ENCODE measurements at places on chromosomes 2 and 18. TPM values are rescaled to one million over a fixed set of nuclear protein-coding genes. Genes with fewer than 3 reads are reported as not detected.
A peak's percentile ranks its signal among the peaks of the same experiment; 100 is the strongest.

- no peaks in the 10 kb centered on the region for H3K36me3 ChIP-seq
- DNase-seq: no peak
- no peak overlapping the region for H3K27ac ChIP-seq
- no peaks in the 10 kb centered on the region for H3K4me1 ChIP-seq
These were observed 94.5 kb upstream of the CHRNA1 start for GRCh38 chr2:174858745-174859144.

- H3K27ac ChIP-seq: no peak overlapping the region
- H3K27me3 ChIP-seq: no peaks in the 10 kb centered on the region
- DNase-seq: no peak
- peaks cover 25% of the 10 kb centered on the region for H3K4me1 ChIP-seq
These were observed 11.0 kb downstream of the SLC14A1 start for GRCh38 chr18:45734944-45735343.

DNA sequence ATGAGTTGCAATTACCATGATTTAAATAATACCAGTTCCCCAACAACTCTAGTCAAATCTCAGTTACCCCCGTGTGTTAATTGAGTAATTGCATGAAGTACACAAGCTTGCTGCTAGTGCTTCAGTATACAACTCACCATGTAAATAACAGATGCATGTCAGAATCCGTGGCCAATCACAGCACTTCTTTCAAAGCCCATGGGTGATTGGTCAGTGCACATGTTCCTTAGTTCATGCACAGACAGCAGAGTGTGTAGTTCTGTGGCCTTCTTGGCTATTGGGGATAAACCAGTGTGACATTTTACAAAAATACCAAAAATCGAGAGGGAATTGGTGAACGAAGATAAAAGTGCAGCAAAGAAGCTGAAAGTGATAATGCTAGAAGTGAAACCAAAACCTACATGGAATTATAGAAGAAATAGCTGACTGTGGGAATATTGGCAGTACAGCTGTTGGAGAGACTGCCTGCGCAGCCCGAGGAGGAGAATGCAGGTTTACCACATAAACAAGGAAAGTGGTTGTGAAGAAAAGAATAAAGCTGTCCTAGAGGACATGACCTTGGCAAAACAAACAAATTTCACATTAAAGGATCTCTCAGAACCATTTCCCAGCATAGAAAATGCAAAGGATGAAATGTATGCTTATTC lies 59.4 kb downstream of the NEDD4L start:
- H3K36me3 ChIP-seq: no peaks in the 10 kb centered on the region
- peak overlapping the region; percentile 7 for H3K4me3 ChIP-seq
- DNase-seq: peak; percentile 40
- no peak overlapping the region for H3K27ac ChIP-seq
- no peaks in the 10 kb centered on the region for H3K27me3 ChIP-seq

DNA sequence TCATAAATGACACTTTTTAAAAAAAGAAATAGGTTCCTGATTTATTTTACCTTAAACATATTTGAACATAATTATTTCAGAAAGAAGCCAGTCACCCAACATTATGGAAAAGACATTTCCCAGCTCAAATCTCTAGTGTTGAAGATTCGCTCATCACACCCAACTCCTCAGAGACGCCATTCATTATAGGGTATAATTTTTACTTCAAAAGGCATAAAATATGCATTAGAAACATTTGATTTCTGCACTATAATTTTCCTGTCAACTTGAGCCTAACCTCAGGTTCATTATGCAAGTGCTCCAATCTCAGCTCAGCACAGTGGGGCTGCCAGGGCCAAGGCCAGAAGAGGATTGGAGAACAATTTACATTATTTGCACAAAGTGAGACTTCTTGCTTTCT lies 58.8 kb upstream of the TTN start:
- H3K27ac ChIP-seq: no peak overlapping the region
- H3K4me3 ChIP-seq: no peak overlapping the region
- DNase-seq: no peak
- H3K27me3 ChIP-seq: no peaks in the 10 kb centered on the region
- peaks cover 25% of the 10 kb centered on the region for H3K4me1 ChIP-seq

- no peaks in the 10 kb centered on the region for H3K27me3 ChIP-seq
- no peak for DNase-seq
- H3K4me3 ChIP-seq: no peak overlapping the region
- no peak overlapping the region for H3K27ac ChIP-seq
- no peaks in the 10 kb centered on the region for H3K36me3 ChIP-seq
These were observed 7.9 kb upstream of the DGKD start for GRCh38 chr2:233346376-233346775.

- peak overlapping the region; percentile 57 for H3K27ac ChIP-seq
- peaks cover 35% of the 10 kb centered on the region for H3K4me1 ChIP-seq
- H3K4me3 ChIP-seq: no peak overlapping the region
These were observed 56.9 kb upstream of the CCDC141 start for GRCh38 chr2:179106676-179107428.

DNA sequence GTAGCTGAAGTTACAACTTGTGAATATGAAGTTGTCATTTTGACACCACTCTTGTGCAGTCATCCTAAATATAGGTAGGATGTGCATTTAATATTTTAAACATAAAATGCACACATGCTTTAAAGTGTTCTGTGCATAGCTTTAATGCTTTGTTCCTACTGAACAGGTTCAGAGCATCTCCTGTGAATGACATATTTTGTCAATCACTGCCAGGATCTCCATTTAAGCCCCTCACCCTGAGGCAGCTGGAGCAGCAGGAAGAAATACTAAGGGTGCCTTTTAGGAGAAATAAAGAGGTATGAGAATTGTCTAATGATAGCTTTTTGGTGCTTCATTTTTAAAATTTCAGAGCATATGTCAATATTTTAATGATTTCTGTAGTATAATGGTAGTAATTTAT lies 14.7 kb downstream of the ERLEC1 start:
- no peak overlapping the region for H3K4me3 ChIP-seq
- no peak for DNase-seq
- H3K4me1 ChIP-seq: no peaks in the 10 kb centered on the region
- H3K27ac ChIP-seq: no peak overlapping the region

- no peak for DNase-seq
- no peaks in the 10 kb centered on the region for H3K27me3 ChIP-seq
- no peak overlapping the region for H3K27ac ChIP-seq
These were observed 6.8 kb upstream of the DNAJB2 start for GRCh38 chr2:219272356-219272755.

DNA sequence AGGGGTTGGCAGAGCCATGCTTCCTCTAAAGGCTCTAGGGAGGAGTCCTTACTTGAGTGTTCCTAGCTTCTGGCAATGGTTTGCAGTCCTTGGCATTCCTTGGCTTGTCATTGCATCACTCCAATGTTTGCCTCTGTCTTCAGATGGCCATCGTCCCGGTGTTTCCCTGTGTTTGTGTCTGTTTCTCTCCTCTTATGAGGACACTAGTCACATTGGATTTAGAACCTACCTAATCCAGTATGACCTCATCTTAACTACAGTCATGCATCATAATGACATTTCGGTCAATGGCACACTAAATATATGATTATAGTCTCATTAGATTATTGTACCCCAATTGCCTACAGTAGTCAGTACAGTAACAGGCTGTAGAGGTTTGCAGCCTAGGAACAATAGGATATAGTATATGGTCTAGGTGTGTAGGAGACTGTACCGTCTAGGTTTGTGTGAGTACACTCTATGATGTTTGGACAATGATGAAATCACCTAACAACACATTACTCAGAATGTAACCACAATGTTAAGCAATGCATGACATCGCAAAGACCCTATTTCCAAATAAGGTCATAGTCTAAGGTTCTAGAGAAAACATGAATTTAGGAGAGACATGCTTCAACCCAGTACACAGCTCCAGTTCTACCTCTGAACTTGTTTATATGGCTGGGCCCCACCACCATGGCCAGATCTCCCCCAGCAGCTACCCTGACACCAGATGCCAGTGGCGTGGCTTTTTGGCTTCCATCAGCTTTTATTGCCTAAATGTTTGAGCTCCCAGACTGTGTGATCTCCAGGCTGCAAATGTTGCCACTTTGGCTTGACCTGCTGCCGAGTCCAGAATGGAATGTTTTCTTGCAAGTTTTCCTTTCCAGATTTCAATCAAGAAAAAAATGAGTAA lies 22.1 kb downstream of the SRD5A2 start:
- H3K36me3 ChIP-seq: no peaks in the 10 kb centered on the region
- no peaks in the 10 kb centered on the region for H3K4me1 ChIP-seq
- no peak overlapping the region for H3K4me3 ChIP-seq
- H3K27ac ChIP-seq: no peak overlapping the region
- no peaks in the 10 kb centered on the region for H3K27me3 ChIP-seq

Gene CHRNG
- not detected for total RNA-seq

Gene IAH1
- 89.3 TPM for total RNA-seq

Gene VIT
- 0.31 TPM for total RNA-seq

Gene CENPA
- total RNA-seq: 17.9 TPM

Gene MALL
- total RNA-seq: not detected

Gene TMEM169
- 0.84 TPM for total RNA-seq
